ENCODE measurements at places on chromosomes 12 and 14.

GRCh38 chr14:77067632-77068516 lies 30.2 kb upstream of the CIPC start:
- peak; percentile 77 for DNase-seq

DNA sequence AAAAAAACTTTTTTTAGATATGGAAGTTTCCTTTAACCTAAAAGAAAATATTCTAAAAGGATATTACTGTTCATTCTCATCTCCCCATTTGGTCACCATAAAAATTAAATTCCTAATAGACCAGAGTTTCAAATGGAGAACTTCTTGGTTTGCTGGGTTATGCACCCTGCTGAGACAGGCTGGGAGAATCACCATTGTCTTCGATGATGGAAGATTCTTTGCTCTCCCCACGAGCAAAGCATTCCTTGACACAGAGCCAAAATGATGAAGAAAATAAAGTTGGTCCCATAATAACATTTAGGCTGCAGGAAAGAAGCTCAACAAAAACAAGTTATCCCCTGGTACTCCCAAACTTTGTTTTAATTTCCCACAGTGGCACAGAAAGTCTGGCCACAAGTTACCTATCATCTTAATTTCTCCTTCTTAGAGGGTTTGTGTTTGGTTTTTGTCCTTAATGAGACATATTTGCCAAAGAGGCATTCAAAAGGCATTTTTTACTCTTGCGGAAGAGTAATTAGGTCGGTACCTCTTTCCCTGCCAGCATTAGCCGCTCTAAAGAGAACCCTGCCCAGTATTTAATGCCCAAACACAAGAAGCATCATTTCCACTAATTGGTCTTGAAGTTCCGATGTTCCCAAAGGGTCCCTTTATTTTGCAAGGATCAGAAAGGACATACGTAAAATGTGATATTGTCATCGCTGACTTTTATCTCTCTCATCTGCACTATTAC lies 4.8 kb downstream of the DIO2 start:
- no peak for DNase-seq

DNA sequence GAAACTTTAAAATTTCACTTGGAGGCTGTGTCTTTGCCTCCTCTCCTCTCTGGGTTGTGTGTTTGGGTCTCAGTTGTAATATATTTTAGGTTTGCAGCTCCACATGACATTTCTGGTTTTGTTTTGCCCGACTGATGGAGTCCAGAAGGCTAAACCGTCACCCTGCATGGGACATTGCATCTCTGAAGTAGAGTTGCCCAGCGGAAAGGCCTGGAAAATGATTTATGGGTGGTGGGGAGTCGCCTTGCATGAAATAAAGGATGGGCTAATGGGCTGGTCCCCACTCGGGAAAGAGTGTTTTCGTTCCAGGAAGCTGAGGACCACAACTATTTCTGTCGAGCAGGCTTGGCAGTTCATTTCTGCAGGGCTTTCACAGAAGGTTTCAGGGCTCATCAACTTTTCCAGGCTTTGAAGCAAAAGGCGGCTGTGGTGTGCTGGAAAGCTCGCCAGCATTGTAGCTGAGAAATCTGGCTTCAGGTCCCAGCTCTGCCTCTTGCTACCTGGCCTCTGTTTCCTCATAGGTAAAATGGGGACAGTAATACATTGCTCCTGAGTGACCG lies 74.8 kb upstream of the GSC start:
- no peak for DNase-seq

DNA sequence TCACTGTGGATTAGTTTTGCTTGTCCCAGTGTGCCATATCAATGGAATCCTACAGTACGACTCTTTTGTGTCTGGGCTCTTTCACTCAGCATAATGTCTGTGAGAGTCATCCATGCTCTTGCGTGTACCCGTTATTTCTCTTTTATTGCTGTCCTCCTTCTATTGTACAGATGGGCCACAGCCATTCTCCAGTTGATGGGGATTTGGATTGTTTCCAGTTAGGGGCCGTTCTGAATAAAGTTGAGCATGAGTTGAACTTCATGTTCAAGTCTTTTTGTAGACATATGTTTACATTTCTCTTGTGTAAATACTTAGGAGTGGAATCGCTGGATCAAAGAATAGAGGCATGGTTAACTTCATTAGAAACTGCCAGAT lies 38.3 kb downstream of the MYO1H start:
- no peak for DNase-seq

DNA sequence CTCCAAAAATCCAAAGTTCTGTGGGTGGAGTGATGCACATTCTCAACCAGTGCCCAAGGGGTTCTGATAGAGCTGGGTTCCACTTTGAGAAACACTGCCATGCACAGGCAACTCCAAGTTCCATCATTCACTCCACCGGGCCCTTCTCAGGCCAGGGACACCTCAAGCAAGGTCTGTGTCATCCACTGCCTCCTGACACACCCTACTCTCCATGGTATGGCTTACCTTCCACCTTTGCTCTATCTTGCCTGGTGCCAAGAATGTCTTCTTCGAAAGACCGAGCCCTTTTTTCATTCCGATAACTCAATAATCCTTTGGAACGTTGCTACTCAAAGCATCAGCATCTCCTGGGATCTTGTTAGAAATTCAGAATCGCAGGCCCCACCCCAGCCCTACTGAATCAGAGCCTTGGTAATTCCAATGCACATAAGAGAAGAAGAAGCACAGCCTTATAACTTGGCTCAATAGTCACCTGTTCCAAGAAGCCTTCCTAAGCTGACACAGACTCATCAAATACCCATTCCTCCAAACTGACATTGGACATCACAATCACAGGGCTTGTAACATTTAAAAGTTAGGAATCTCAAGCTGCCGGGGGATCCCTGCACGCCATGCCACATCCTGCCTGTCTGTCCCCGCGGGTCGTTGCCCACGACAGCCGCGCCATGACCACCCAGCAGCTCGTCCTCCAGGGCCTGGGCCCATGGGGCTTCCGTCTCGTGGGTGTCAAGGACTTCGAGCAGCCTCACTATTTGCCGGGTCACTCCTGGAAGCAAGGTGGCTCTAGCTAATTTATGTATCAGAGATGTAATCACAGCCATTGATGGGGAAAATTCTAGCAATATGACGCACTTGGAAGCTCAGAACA lies 66.4 kb downstream of the VCPKMT start:
- no peak for DNase-seq

- no peak for DNase-seq
These were observed 108.9 kb downstream of the SLC6A15 start for GRCh38 chr12:84803661-84804060.

DNA sequence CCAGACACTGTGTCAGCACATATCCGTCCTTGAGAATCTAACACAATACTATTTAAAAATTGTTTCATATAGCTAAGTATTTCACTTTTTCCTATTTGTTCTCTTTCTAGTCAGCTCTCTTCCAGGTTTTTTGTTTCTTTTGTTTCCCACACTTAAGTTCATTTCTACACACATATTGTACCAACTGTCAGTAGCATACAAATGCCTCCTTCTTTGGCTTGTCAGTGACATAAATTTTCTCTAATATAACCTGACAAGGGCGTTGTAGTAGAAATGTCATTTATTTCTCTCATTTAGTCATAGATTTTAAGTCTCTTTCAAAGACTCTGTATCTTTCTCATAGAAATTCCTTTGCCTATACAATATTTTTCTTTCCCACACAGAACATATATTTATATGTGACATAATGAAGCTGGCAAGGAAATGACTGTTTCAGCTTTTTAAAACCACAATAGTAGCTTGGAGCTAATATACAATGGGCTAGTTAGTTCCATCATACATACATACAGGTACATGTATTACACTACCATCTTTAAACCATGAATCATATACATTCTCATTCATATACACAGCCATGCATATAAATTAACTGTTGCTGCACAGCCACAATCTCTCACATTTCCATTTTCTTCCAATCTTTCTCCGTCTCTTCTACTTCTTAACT lies 42.3 kb upstream of the EPS8 start:
- DNase-seq = no peak

GRCh38 chr12:54411391-54412241 lies 7.5 kb downstream of the ITGA5 start:
- no peak for DNase-seq

GRCh38 chr12:68364893-68365725 lies 32.9 kb upstream of the MDM1 start:
- DNase-seq = peak; percentile 82

DNA sequence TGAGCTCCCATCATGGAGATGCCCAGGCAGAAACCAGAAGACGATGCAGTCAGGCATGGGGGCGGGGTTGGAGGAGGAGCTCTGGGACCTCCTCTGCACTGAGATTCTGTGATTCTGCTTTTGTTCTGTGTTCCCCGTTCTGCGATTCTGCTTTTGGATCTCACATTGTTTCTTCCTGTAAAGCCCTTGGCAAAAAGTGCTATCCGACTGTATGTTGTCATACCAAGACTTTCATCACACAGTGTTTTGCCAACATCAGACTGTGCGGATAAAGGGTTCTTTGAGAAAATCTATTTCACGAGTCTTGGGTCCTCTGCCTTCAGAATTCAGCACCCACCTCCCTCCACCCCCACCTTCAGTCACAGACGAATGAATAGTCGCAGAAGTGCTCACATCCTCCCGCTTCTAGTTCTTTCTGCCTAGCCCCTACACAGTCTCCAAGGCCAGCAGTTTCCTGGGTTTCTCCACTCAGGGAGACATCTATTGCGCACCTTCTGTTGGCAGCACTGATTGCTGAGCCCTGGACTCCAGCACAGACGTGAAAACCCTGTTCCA lies 24.7 kb upstream of the PWP1 start:
- no peak for DNase-seq

- DNase-seq = no peak
These were observed 71.1 kb downstream of the PTPRR start for GRCh38 chr12:70849265-70849960.

DNA sequence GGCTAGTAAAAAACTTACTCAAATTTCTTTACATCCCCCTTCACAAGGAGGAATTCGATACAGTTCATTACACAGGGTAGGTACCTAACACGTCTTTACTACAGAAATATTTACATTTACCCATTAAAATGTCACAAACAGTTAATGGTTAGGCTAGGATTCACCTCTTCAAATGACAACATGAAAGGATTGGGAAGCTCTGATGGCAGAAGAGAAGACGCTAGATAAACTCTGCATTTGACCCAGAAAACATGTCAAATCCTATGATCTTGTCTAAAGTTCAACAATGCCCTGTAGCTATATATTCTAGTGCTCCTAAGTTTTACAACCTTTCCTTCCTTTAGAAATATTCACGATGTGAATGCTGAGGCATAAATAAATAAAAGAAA lies 64.8 kb downstream of the DENND5B start:
- DNase-seq = no peak

GRCh38 chr12:76201758-76202157 lies 117.3 kb upstream of the NAP1L1 start:
- DNase-seq = no peak

GRCh38 chr14:94342334-94342934 lies 19.3 kb upstream of the SERPINA6 start:
- no peak for DNase-seq

GRCh38 chr12:96454396-96454795 lies 35.0 kb upstream of the CFAP54 start:
- DNase-seq = no peak

- peak; percentile 29 for DNase-seq
These were observed 35.0 kb downstream of the ITPR2 start for GRCh38 chr12:26798023-26798422.

- no peak for DNase-seq
These were observed 16.1 kb upstream of the KRT73 start for GRCh38 chr12:52634266-52635056.

GRCh38 chr12:52230364-52231281 lies 2.4 kb upstream of the KRT7 start:
- no peak for DNase-seq

GRCh38 chr14:33836900-33837577 lies 113.8 kb downstream of the EGLN3 start:
- DNase-seq = no peak

DNA sequence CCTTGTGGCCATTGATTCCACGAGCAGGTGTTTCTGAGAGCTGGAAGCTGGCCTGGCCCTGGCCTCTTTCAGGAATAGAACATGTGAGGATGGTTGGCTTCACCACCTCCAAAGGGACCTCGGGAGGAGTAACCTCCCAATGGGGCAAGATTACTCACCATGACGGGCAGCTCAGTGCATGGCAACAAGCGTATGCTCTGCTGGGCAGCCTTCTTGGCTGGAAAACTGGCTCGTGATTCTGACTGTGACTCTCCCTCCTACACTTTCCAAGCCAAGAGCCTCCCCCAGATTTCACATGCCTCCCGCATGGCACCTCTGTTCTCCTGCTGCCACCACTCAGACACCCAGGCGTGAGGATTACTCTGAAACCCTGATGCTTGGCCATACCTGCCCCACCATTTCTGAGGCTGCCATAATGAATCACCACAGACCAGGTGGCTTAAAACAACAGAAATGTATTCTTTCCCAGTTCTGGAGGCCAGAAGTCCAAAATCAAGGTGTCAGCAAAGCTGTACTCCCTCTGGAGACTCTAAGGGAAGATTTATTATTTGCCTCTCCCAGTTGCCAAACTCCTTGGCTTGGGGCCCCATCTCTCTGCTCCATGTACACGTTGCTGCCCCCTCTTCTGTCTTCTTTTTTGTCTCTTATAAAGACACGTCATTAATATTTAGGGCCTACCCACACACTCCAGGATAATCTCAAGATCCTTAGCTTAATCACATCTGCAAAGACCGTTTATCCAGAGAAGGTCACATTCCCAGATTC lies 215.9 kb downstream of the CHST11 start:
- no peak for DNase-seq

- DNase-seq = peak; percentile 75
These were observed 1059.8 kb downstream of the TMEM121 start for GRCh38 chr14:106586098-106586704.

DNA sequence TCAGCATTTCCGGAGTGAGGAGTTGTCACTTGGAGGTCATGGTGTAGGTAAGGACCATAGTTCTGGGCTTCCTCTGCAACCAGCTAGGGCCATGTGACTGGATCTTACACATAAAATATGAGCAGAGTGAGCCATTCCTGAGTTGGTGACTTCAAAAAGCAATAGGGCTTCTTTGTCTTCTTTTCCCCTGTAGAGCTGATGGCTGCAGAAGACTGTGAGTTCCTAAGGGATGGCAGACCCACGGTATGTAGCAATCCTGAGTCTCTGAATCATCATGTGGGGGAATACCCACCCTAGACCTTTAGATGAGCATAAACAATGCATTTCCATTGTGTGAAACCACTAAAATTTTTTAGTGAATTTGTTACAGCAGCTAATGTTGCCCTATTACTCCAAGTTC lies 151.1 kb upstream of the TBX3 start:
- no peak for DNase-seq

GRCh38 chr12:54381136-54381535 lies 3.4 kb downstream of the ZNF385A start:
- no peak for DNase-seq

DNA sequence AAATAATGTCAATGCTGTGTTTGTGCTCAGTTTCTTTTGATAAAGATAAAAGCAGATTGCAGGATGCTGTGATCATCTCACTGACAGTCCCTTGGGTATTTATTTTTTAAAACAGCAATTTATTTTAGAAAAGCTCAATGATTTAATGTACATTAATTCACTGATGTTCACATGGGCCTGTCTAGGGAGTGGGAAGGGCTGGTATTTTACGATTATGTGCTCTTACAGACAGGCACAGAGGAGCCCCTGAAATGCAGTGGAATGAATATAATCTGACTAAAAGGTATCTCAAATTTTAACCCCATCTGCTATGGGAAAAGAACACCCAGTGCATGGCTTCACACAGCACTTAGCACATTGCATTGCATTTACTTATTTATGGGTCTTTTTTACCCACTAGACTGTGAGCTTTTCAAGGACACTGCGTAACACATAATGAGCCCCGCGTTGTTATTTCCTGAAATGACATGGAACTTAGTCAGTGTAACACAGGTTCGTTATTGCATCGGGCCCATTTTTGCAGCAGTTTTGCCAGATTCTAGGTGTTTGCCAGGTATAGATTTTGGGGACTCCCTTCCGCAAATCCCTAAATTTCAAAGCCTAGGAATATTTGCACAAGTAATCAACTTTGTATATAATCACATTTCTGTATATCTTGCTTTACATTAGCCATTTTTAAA lies 425.3 kb upstream of the FBXO33 start:
- DNase-seq = no peak

All from GM10248 (cell line).